ENCODE measurements at places on chromosomes 16 and 17.

DNA sequence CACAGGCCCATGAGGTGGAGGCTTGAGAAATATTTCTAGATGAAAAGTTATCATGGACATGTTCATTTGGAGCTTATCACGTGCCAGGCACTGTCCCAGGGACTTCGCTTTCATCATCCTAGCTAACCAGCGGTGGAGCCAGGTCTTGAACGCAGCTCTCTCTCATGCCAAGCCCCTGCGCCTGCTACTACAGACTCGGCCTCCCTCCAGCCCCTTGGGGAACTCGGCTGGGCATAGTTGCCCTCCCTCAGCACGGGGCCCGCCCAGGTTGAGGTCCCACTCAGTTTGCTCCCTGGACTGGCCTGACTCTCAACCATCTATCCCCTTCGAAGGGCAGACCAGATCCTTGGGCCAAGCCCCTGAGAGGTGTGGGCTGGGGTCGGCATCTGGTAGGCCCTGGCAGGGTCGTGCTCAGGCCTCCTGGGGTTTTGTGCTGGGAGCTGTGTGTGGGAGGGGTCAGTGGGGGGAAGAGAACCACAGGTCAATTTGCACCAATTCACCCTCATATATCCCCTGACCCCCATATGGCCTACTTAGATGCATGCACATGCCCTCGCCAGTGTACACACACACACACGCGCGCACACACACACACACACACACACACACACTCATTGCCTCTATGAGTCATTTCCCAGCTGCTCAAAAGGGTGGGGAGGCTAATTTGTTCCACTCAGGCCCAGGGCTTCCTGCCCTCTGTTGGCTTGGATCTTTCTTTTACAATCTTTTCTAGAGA is 12.1 kb upstream of the SCN4A start:
- DNase-seq, result no peak

GRCh38 chr17:69560987-69561441 is 146.5 kb downstream of the MAP2K6 start:
- DNase-seq, result no peak

GRCh38 chr17:82937411-82938371 is 97.9 kb upstream of the ZNF750 start:
- DNase-seq, result no peak

DNA sequence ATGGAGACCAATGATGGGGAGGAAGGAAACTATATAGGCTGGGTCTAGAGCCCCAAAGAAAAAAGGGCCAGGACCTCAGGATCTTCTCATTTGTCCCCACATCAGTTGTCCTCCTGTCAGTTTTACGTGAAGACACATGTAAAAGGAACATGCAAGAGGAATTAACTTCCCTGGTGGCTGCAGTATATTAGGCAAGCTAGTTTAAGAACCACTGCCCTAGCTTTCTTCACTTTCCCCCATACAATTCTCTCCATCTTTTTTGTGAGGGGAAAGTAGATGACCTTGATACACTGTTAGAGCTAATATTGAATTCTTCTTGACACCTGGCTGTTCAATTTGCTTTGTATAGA is 2.3 kb downstream of the MAP3K3 start:
- no peak for DNase-seq

GRCh38 chr16:55992551-55992950 is 117.4 kb upstream of the CES5A start:
- no peak for DNase-seq

- no peak for DNase-seq
Observed at GRCh38 chr16:30003670-30004423, 7.0 kb downstream of the DOC2A start.

- no peak for DNase-seq
Observed at GRCh38 chr16:1154291-1154886, 1.5 kb downstream of the CACNA1H start.

DNA sequence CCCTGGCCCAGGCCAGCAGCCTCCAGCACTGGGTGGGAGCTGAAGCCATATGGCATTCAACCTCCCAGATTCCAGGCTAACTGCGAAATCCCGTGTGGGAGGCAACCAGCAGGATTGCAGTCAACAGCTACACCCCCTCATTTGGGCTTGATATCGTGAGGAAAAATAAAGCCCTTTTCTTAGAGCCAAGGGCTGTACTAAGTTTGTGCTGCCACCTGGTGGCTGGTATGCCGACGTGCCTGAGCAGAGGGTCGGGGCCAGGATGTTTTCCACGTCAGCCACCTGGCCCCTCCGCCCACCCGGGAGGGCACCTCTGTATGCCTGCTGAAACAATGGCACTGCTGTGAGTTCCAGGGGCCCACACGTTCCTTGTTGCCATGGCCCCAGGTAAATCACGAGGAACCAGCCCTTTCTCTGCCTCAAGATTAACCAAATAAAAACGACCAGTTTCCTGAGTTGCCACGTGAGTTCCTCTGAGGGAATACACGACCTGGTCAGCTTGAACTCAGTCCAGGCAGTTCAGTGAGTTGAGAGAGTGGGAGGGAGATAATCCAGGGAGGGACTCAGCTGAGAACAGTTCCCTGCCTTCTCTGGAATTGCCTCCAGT is 9.0 kb downstream of the TMEM98 start:
- DNase-seq, result peak; percentile 80

- no peak for DNase-seq
Observed at GRCh38 chr16:27404163-27404823, 2.3 kb downstream of the IL21R start.

DNA sequence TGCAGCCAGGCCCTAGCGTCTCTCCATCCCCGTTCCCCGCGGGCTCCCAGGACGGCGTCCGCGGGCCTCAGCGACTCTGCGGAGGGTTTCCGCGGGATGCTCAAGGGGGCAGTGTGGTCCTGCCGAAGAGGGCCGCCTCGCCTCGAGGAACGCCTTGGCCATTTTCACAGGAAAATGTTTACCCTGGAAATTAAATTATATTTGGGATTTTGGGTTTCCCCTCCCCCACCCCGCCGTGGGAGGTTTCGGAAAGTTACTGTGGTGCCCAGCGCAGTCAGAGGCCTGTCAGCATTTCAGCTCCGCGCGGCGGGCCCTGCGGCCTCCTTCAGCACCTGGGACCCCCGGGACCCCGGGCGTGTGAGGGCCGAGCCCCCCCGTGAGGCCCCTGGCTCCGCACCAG is 94.5 kb downstream of the PCTP start:
- DNase-seq, result no peak

- peak; percentile 40 for DNase-seq
Observed at GRCh38 chr17:16377941-16378341, 3.0 kb upstream of the UBB start.

GRCh38 chr17:64533784-64534183 is 27.0 kb downstream of the CEP95 start:
- no peak for DNase-seq

GRCh38 chr16:87970186-87970585 is 19.0 kb downstream of the BANP start:
- no peak for DNase-seq

DNA sequence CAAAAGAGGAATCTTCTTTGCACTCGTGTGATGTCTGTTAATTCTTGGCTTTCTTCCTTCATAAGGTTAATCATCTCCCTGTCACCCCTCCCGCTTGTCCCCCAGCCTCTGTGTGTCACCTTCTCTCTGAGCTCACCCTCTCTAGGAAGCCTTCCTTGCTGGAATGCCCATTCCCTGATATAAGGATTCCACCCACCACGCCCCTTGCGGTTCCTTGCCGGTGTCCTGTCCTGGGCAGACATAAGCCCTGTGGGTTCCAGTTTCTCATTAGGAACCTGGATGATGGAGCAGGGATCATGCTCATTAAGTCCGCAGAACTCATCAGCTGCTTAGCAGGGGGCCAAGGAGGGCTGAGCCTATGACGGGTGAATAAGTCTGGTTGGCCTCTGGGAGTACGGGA is 559.3 kb downstream of the MAF start:
- no peak for DNase-seq

GRCh38 chr16:87441886-87442580 is 49.9 kb downstream of the MAP1LC3B start:
- DNase-seq, result no peak

GRCh38 chr17:46117850-46118696 is 75.2 kb downstream of the KANSL1 start:
- DNase-seq, result no peak

GRCh38 chr17:75277664-75278071 is 6.6 kb upstream of the MIF4GD start:
- no peak for DNase-seq

DNA sequence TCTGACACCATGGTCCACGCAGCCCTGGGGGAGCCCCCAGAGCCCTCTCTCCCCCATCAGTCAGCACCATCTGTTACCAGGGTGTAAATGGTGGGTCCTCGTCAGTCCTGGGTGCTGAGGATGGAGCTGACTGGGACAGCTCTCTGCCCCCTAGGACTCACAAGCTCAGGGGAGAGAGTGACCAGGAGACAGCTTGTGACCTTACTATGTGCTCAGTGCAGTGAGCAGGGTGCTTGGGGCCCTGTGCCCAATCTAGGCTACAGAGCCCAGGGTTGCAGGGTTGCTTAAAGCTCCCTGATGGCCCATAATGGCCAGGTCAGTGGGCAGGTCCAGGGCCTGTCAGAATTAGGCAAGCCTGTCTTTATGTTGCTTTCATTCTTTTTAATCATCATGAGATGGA is 11.3 kb downstream of the MMP2 start:
- DNase-seq, result no peak

All from NCI-H526 (cell line).